ENCODE measurements at places on chromosomes 3 and 15.

- no peak for DNase-seq
These were observed 36.7 kb upstream of the MRPS22 start for GRCh38 chr3:139307072-139307491.

- DNase-seq, result no peak
These were observed 328.3 kb downstream of the PLCL2 start for GRCh38 chr3:17213102-17213501.

- DNase-seq, result no peak
These were observed 747 bp downstream of the PLD1 start for GRCh38 chr3:171809611-171809860.

- no peak for DNase-seq
These were observed 24.1 kb downstream of the PDE8A start for GRCh38 chr15:85005746-85006145.

- no peak for DNase-seq
These were observed 36.6 kb downstream of the CLEC3B start for GRCh38 chr3:45062697-45063070.

DNA sequence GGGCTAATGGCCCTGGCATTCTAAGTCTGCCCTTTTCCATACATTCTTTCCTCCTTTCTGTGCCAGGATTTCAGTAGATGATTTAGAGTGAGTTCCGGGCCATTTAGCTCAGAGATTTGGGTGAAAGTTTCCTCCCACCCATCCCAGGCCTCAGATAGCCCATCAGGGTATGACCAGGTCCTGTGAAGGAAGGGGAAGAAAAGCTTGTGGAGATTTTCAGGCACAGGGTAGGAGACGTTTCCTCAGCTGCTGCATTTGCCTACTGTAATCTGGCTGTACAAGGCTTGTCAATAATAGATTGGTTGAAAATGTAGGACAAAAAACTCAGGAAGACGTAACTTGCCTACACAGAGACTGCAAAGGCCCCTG lies 63.2 kb upstream of the BCL6 start:
- no peak for DNase-seq

DNA sequence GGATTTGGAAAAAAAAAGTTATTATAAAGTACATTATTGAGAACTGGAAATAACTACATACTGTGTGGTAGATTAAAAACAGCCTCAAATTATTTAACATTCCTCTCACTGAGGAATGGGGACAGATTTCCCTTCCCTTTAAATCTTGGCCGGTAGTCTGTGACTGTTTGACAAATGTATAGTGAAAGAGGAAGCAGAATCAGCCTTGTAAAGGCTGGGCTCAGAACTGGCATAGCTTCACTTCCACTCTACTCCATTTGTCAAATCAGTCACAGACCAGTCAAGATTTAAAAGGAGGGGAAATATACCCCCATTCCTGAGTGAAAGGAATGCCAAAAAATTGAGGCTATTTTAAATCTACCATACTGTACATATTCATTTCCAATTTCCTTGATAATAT lies 18.2 kb upstream of the B4GALT4 start:
- DNase-seq, result no peak

GRCh38 chr3:169310184-169310939 lies 353.1 kb downstream of the MECOM start:
- no peak for DNase-seq

- no peak for DNase-seq
These were observed 179.4 kb downstream of the OPA1 start for GRCh38 chr3:193772422-193772763.

- DNase-seq, result no peak
These were observed 677.1 kb upstream of the NR2F2 start for GRCh38 chr15:95653361-95653805.

GRCh38 chr3:53167418-53168174 lies 6.6 kb downstream of the PRKCD start:
- no peak for DNase-seq

- no peak for DNase-seq
These were observed 53.9 kb upstream of the ATOSA start for GRCh38 chr15:52733088-52733487.

DNA sequence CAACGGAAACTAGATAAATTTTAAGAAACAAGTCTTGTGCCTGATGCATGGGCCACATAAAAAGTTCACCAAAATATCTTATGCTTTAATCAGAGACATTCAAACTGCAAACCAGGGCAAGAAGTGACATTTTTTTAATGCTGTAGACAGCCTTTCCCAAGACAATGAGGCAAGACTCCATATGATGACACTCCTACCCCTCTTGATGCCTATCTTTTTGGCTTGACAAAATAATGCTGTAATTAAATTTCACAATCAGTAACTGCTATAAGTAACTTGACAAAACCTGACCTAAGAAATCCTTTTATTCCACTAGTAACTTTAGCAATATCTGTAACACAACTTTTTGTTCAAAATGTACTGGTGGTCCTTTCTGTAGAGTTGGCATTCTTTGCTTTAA lies 48.7 kb downstream of the ECT2 start:
- DNase-seq, result no peak

GRCh38 chr3:191283400-191283799 lies 45.8 kb upstream of the CCDC50 start:
- DNase-seq, result no peak

DNA sequence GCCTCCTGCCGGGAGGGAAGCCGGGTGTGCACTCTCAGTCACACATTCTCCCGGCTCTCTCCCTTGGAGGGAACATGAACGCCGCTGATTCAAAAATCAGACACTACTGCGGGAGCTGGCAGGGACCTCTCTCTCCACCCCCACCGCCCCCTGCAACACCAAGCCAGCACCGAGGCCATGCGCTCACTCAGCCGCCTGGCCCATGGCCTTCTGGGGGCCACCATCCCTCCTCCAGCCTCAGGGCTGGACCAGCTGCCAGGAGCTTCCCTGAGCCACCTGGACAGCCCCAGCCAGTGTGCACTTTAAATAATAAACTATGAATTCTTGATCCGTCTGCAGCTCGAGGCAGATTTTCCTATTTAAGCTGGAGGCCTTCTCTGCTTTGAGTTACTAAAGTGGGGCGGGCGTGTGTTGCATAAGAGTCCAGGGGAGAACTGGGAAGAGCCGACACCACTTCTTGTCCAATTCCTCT lies 30.6 kb downstream of the ADAMTS17 start:
- DNase-seq, result no peak

GRCh38 chr3:137330246-137330645 lies 372.5 kb downstream of the IL20RB start:
- no peak for DNase-seq

DNA sequence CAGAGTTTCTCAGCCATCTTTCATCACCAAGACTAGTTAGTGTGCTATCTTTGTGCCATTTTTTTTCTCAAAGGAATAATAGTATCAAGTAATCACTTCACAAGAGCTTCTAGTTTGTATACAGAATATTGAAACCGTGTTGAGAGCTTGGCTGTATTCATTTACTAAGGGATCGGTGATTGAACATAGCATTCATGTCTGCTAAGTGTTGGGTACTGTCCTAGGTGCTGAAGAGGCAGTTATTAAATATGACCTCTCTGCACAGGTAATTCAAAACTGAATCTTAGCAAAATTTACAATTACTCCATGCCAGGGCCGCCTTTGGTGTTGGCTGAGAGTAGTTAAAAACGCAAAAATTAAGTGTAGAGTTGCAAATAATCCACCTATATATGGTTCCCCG lies 355.3 kb upstream of the RORA start:
- DNase-seq, result no peak

GRCh38 chr3:120299403-120299802 lies 14.4 kb upstream of the GPR156 start:
- no peak for DNase-seq

DNA sequence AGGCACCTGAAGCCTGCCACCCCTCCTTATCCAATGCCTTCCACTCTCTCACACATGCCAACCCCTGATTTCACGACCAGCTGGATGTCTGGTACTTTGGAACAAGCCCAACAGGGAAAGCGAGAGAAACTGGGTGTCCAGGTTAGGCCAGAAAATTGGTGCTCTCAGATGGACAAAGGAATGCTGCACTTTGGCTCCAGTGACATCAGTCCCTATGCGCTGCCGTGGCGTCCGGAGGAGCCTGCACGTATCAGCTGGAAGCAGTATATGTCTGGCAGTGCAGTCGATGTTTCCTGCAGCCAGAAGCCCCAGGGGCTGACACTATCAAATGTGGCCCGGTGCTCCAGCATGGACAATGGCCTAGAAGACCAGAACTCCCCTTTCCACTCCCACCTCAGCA lies 45.2 kb downstream of the CDAN1 start:
- no peak for DNase-seq

GRCh38 chr15:31344266-31344665 lies 17.6 kb downstream of the KLF13 start:
- DNase-seq, result no peak

DNA sequence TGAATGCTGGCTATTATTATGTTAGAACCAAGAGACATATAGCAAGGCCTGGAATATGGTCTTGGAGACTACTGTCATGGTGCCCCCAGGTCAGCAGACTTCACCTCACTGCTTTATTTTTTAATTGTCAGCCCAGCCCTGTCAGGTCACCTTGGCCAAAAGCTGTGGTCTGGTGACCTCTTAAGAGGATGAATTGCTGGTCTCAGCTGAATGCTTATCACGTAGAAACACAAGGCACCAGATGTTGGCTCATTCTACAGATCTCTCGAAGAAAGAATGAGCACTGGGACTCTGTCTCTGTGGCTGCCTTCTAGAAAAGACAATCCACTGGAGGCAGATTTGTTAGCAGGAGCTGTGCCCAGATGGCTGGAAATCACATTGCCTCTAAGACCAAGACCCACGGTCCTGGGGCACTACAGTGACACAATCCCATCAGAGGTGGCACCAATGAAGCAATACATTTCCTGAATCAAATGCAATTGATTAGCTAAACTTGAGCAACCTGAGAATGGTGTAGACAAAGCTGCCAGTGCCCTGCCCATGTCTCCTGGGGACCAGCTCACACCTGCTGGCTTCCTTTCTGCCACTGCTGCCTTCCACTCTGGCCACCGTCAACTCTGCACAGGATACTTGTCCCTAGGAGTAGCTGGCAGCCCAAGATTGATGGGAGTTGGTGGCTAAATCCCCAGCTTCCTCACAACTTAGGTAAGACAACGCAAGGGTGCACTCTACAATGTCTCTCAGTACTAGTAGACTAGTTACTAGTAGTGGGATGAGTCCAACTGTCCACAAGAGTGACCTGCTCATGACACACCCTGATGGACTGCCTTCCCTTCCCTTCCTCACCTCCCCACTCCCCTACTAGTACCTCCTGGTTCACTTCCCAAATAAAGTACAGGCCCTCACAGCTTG lies 384.9 kb upstream of the PROK2 start:
- no peak for DNase-seq

DNA sequence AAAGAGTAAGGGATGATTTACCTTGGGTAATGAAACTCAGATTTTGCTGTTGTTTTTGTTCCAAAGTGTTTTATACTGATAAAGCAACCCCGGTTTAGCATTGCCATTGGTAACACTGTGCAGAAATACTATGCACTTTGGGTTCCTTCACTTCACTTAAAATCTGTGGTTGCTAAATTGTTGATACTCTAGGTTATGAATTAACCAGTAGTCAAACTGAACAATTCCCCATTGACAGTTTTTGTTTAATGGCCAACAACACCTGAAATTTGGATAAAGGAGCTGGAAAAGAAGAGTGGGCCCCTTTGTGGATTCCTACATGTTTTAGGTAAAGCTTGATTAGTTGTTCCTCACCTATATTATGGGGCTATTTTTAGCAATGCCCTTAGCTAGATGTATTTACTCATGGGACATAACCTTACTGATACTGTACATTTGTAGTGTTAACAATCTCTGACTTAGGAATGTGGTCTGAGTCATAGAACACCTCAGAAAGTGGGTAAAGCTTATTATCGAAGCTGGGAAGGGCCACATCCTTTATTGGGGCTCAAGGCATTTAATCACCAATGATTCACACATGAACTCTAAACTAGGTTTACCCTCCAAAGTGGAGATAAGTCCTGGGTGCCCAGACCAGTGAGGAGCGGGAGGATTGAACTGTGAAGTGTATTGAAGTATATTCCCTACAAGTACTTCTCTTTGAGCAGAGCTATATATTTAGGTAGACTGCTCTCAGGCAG lies 29.5 kb upstream of the THRB start:
- DNase-seq, result no peak

DNA sequence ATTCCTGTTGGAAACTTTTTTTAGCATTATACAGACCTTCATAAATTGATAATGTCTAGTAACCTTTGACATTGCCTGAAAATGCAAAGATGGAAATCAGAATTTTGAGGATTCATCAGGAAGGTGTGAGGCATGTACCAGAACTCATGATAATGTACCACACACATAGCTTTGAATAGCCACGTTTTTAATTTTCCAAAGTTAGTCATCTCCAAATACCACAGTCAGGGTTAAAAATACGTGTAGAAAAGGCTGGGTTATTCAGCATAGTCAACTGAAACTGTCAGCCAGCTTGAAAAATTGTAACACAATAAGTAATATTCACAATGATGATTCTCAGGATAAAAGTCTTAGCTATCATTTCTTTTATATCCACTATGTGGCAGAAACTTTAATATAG lies 102.0 kb upstream of the THRB start:
- no peak for DNase-seq

DNA sequence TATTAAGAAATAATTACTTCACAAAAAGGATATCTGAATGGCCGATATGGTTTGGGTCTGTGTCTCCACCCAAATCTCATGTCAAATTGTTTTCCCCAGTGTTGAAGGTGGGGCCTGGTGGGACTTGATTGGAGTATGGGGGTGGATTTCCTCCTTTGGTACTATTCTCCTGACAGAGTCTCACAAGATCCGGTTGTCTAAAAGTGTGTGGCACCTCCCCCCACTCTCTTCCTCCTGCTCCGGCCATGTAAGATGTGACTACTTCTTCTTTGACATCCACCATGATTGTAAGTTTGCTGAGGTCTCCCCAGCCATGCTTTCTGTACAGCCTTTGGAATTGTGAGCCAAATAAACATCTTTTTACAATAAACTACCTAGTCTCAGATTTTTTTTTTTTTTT lies 34.5 kb downstream of the ZBTB11 start:
- DNase-seq, result no peak

DNA sequence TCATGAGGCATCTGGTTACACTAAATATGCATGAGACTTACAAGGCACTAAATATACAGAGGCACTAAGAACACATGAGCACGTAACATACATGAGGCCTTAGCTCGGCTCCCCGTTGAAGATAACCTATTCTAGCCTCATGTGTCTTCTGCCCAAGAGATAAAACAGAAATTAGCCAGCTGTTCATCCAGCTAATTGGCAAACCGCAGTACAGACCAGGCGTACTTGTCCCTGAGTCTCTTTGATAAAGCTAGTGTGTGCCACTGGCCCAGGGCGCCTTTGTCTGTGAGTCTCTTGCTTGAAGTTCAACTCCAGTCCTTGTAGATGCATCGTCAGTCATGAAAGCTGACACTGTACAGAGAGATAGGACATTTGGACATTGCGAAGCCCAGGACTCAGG lies 121.9 kb upstream of the SPATA12 start:
- DNase-seq, result no peak

- DNase-seq, result no peak
These were observed 79.8 kb upstream of the RAD18 start for GRCh38 chr3:9043063-9043462.

GRCh38 chr3:75192146-75192616 lies 471.9 kb upstream of the FRG2C start:
- DNase-seq, result peak; percentile 10

Data from CD8-positive, alpha-beta memory T cell (primary cell).